ENCODE measurements at places on chromosomes 2 and 18.

GRCh38 chr2:121662656-121663055 is 13.4 kb upstream of the CLASP1 start:
- DNase-seq = no peak

GRCh38 chr2:18047213-18047611 is 168.7 kb downstream of the KCNS3 start:
- DNase-seq = no peak

DNA sequence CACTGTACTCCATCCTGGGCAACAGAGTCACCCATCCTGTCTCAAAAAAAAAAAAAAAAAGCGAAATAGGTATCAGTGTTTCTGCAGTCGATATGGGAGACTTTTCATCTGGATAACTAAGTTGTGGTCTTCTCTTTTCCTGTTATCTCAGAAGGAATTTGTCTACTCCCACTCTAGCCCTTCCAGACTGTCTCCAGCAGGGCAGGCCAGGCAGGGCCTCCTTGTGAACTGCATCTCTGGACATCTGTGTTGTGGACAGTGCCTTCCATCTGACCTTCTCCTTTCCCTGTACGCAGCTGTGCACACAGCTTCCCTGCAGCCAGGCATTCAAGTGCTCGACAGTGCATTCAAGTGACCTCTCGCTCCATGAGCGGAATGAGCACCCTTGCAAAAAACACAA is 110.2 kb downstream of the CABLES1 start:
- DNase-seq = no peak

DNA sequence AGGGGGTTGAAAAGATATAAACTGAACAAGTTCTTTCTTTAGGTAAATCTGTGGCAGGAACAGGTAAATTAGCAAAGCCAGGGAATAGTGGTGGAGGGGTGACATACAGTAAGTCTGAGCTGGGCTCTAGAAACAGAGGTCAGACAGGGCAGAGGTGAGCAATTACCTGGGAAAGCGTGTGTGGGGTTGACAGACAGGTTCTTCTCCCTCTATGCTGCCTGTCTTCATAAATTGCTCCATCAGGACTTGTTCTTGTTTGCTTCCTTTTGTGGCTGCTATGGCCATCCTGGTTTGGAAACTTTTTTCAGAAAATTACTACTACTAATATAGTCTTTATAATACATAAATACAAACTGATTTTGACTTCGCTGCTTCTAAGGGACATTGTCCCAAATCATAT is 3.4 kb upstream of the ANKRD12 start:
- DNase-seq = no peak

GRCh38 chr18:50842846-50843245 is 23.0 kb upstream of the MRO start:
- no peak for DNase-seq

DNA sequence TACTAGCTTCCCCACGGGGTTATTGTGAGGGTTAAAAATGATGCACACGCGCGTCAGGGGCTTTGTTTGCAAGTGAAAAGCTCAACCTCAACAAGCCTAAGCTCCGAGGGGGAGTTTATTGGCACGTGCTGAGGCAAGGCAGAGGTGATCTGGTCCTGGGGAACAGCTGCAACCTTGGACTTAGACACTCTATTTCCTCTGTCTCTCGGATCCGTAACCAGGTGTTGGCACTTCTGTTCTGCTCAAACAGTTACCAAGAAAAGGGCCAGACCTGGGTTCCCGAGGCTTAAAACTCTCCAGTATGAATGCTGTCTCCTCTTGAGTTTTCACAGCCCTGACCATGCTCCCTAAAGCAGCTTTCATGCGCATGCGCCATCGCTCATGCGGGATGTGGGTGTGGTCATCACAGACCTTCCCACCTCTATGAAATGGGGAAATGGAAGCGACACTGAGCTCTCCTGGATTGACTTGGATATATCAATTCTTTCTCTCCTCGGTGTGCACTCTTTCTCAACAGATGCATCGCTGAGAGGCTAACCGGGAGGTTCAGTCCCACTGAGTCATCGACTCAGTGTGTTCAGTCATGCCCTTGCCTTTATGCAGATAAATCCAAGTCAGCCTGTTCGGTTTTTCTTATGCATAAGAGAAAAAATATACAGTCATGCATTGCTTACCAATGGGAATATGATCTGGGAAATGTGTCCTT is 19.9 kb upstream of the RAB31 start:
- no peak for DNase-seq

- DNase-seq = no peak
Measured at GRCh38 chr2:61006486-61007105, 10.9 kb upstream of the PEX13 start.

DNA sequence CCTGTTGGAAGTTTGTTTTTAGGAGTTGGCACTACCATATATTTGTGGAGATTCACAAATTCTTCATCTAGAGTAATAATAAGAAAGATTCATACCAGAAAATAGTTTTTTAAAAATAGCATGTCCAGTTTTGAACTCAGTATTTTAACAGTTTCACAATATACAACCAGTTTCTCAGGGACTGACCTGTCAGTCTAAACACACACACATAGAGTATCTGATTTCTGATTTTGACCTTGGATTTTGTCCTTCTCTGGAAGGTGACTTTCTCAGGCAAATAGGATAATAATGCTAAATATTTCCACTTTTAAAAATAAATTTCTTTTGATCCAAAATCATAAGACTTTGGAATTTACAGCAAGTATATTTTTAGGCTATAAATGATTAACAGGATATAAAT is 32.0 kb downstream of the MFSD6 start:
- DNase-seq = no peak

DNA sequence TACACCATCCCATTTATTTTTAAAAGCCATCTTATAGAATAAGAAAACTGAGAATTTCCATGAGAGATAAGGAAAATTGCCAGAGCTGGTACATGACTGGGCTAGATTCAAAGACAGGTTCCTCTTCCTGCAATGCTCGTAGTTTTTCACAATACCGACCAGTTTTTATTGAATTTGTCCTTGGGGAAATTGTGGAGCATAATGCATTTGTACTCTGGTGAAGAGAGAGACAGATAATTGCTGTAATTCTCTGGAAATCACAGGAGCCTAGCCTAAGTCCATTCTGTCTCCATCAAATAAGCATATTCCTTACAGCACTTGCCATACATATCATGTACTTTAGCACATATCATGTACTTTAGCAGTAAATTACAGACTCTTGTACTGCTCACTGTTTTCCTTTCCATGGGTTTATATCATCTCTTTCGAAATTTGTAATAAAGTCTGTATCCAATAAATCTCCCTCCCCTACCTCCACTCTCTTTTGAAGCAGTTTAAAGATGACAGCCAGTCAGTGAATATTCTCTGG is 355.2 kb downstream of the CNTNAP5 start:
- no peak for DNase-seq

DNA sequence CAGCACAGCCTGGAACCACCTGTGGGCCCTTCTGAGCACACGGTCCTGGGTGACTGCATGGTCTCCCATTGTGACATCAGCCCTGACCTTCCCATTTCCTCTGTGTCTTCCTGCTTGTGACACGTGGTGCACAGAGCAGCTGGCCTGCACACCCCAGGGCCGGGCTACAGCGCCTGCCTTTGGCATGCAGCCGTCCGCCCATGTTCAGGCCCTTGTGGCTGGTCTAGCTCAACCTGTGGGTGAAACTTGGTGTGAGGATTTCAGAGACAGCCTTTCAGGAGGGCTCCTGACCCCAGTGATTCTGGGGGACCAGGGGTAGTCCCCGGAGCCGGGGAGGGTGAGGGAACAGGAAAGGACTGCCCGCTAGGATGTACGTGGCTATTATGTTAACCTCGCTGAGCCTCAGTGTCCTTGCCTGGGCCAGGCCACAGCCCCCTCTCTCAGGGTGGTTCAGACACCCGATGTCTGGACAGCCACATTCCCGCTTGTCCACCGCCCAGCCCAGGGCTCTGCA is 284.8 kb upstream of the HS6ST1 start:
- DNase-seq = no peak

DNA sequence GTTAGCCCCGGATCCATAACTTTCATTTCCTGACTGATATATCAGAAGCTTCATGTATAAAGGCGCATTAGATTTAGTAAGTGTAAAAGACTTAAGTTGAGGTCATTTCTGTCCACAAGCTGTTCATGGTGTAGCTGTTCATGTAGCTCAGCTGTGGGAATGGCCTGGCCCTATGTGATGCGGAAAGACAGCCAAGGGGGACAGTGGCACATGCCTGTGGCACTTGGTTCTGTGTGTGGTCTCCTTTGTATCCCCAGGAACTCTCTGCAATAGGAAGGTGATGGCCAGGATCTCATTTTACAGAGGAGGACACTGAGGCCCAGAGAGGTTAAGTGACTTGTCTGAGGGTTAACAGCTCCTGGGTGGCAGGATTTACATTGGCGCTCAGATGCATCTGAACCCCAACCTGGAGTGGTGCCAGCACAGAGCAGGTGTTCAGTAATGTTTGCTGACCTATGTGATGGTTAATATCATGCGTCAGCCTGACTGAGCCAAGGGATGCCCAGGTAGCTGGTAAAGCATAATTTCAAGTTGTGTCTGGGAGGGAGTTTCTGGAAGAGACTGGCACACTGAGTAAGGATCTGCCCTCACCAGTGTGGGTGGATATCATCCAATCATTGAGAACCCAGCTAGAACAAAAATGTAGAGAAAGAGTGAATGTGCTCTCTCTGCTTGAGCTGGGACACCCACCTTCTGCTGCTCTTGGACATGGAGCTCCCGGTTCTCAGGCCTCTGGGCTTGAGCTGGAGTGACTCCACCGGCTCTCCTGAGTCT is 25.4 kb downstream of the HPCAL1 start:
- DNase-seq = no peak

GRCh38 chr18:29960539-29960938 is 1082.0 kb downstream of the DSC3 start:
- no peak for DNase-seq

DNA sequence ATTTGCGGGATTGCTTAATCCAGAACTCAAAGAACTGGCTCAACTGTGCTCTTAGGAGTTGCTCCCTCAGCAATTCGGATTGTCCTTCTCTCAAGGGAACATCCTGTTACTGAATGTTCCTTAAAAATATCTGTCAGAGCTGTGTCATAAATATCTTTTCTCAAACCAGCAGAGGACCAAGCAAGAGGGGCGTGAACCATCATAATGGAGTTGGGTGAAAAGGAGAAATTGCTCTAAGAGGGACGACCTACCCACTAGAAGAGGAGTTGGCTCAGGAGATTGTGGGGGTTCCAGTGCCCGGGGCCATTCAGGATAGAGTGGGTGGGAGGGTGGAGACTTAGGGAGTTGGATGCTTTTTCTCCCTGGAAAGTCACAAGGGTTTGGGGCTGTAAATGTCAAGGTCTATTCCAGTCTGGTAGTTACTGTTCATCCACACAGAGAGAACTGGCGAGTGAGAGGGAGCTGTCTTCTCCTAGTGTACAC is 59.5 kb downstream of the MERTK start:
- DNase-seq = no peak

GRCh38 chr2:188512456-188512855 is 220.8 kb downstream of the GULP1 start:
- DNase-seq = peak; percentile 43

GRCh38 chr2:16386431-16386830 is 279.2 kb downstream of the CYRIA start:
- DNase-seq = no peak

DNA sequence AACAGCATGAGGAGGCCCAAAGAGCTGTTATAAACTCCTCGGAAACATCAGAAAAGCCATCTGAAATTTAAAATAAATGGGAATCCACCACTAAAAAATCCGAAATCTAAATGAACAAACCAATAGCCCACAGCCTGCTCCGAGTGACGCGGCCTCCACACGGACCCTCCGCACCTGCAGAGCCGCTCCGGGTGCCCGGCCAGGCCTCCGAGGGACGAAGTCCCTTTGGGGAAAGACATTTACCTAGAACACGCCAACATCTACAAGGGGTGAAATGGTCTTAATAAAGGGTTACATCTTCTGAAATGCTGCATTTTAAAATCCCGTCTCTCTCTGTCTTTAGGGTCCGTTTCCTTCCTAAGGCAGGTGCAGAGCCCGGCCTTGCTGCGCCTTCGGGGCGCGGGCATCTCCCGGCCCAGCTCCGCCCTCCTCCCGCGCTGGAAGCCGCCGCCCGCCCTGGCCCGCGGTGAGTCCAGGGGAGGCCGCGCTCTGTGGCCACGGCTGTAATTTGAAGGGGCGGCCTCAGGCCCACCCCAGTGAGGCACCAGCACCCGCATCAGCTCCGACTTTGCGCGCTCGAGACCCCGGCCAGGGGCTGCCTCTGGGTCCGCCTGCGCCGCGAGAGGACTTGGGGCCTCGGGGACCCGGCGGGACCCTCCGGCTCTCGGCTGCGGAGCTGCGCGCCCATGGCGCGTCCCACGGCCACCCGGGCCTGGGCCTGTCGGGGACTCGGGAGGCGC is 42.3 kb upstream of the CTDP1 start:
- no peak for DNase-seq

DNA sequence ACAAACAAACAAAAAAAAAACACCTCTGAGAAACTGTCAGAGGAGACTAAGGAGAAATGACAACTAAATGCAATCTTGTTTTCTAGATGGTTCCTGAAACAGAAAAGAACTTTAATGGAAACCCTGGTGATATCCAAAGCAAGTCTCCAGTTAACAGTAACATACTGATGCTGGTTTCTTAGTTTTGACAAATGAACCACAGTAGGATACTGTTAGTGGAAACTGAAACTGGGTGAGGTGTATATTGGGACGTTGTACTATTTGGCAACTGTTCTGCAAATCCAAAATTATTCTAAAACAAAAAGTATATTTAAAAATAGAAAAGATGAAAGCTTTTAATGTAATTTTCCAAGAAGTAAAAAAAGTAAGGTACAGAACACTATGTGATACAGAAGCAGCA is 11.4 kb downstream of the SESTD1 start:
- DNase-seq = no peak

DNA sequence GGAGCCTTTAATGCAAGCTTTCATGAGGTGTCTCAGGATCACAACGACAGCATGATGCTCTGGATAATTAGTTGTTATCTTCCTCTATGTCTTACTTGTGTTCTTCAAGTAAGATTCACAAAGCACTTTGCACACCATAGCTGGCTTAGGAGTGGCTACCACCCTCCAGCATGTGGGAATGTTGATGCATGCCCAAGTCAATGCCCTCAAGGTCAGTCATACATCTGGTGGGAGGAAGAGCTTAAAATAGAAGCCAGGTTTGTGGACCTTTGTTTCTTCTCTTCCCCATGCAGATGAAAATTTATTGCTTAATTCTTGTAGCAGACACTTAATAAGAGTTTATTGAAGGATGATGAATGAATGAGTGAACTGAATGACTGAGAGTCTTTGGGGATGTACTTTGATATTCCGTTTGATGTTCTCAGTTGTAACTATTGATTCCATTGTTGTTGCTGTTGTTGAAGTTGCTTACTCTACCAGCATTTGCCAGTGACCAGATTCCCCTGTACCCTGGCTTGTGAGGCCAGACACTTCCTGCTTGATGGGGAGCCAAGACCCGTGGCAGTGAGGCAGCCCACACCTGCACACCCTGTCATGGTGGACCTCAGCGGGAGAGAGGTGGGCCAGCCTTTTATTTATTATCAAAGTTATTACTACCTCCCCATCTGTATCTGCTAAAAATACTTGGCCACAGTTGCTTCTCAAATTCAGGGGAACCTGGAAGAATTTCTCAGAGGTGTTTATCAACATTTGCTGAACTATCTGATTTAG is 137.8 kb downstream of the LAMA3 start:
- no peak for DNase-seq
